SJCRH30 (cell line): ENCODE measurements at places on chromosomes 6 and 20. TPM values are rescaled to one million over a fixed set of nuclear protein-coding genes. Genes with fewer than 3 reads are reported as not detected.

DNA sequence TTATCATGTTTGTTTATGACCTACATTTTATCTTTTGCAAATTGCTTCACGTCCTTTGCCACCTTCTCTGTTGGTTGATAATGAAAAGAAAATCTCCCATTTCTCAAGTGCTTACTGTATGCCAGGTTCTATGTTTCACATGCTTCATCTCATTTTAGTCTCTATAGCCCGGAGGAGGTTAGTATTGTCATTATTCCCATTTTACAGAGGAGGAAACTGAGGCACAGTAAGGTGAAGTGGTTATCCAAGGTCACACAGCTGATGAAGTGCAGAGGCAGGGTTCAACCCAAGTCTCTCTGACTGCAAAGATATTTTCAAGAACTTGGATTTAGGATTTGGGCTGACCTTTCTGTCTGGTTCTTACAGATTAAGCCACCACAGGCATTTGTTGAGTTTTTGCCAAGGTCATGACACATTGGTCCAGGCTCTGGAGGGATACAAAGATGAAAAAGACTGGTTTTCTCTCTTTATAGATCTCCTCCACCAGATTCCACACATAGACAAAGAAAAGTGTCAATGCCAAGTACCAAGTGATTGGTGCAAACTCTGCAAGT lies 20.6 kb downstream of the CNBD2 start:
- no peaks in the 10 kb centered on the region for H3K36me3 ChIP-seq
- no peak overlapping the region for H3K4me3 ChIP-seq
- no peak for DNase-seq
- no peaks in the 10 kb centered on the region for H3K4me1 ChIP-seq

DNA sequence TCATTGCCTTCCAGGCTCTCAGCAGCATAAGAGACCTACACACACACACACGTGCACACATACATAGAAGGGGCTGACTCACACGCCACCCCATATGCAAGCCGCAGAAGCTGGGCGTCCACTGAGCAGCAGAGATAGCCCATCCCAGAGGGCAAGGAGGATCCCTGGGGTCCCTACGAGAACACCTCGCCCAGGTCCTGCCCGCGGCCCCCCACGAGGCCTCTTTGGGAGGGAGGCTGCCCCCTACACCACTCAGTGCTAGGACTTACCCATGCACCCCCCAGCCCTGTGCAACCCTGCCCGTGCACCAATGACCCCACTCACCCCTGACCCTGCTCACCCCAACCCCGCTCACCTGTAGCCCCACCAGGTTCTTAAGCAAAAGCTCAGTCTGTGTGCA lies 20.6 kb upstream of the NTSR1 start:
- H3K36me3 ChIP-seq = no peaks in the 10 kb centered on the region
- no peak for DNase-seq
- H3K4me3 ChIP-seq = no peak overlapping the region
- peaks cover 45% of the 10 kb centered on the region for H3K27me3 ChIP-seq
- H3K4me1 ChIP-seq = peaks cover 6% of the 10 kb centered on the region

GRCh38 chr20:62831854-62832211 lies 15.0 kb downstream of the COL9A3 start:
- no peak overlapping the region for H3K27ac ChIP-seq
- H3K27me3 ChIP-seq = peaks cover 86% of the 10 kb centered on the region
- no peak overlapping the region for H3K4me3 ChIP-seq
- DNase-seq = no peak
- H3K4me1 ChIP-seq = peaks cover 22% of the 10 kb centered on the region

GRCh38 chr6:69812746-69813427 lies 16.1 kb upstream of the LMBRD1 start:
- DNase-seq = no peak
- H3K36me3 ChIP-seq = no peaks in the 10 kb centered on the region
- no peaks in the 10 kb centered on the region for H3K27me3 ChIP-seq
- no peak overlapping the region for H3K27ac ChIP-seq

GRCh38 chr6:25560865-25561264 lies 91.2 kb upstream of the SCGN start:
- H3K36me3 ChIP-seq = no peaks in the 10 kb centered on the region
- no peak overlapping the region for H3K27ac ChIP-seq
- no peak overlapping the region for H3K4me3 ChIP-seq
- H3K27me3 ChIP-seq = no peaks in the 10 kb centered on the region
- no peaks in the 10 kb centered on the region for H3K4me1 ChIP-seq

- no peak overlapping the region for H3K27ac ChIP-seq
- no peaks in the 10 kb centered on the region for H3K27me3 ChIP-seq
- H3K36me3 ChIP-seq = no peaks in the 10 kb centered on the region
- DNase-seq = no peak
Observed at GRCh38 chr6:120774275-120774674, 560.0 kb downstream of the TBC1D32 start.

The FAM50B gene
- 1.1 and 1.4 TPM in 2 replicates for total RNA-seq
